ENCODE measurements at places on chromosomes 5 and 9.

DNA sequence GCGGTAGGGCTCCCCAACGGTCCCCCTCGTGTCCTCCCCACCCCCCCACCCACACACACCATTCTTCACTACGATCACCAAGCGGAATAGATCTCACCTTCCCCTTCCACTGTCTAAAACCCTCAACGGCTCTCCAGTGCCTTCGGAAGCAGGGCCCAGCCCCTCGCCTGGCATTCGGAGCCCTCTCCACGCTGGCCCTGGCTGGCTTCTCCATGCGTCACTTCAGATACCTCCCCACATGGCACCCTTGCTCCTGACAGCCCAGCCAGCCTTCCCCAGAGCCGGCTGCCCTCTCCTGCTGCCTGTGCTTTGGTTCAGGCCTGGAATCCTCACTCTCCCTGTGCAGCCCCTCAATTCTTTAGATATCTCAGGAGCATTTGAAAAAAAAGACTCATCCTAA, 126.6 kb downstream of the ZNF354C start:
- peaks cover 4% of the 10 kb centered on the region for H3K4me1 ChIP-seq
- H3K27ac ChIP-seq, result no peak overlapping the region
- no peak for DNase-seq
- H3K4me3 ChIP-seq, result no peak overlapping the region

- H3K36me3 ChIP-seq, result no peaks in the 10 kb centered on the region
- H3K27me3 ChIP-seq, result no peaks in the 10 kb centered on the region
- DNase-seq, result no peak
- H3K4me1 ChIP-seq, result peaks cover 13% of the 10 kb centered on the region
- H3K4me3 ChIP-seq, result no peak overlapping the region
Observed at GRCh38 chr5:67644221-67644920, 447.8 kb upstream of the CD180 start.

- DNase-seq, result no peak
- H3K4me1 ChIP-seq, result no peaks in the 10 kb centered on the region
- no peaks in the 10 kb centered on the region for H3K27me3 ChIP-seq
- H3K36me3 ChIP-seq, result no peaks in the 10 kb centered on the region
- no peak overlapping the region for H3K27ac ChIP-seq
Observed at GRCh38 chr5:181108578-181109165, 22.3 kb downstream of the OR2V1 start.

DNA sequence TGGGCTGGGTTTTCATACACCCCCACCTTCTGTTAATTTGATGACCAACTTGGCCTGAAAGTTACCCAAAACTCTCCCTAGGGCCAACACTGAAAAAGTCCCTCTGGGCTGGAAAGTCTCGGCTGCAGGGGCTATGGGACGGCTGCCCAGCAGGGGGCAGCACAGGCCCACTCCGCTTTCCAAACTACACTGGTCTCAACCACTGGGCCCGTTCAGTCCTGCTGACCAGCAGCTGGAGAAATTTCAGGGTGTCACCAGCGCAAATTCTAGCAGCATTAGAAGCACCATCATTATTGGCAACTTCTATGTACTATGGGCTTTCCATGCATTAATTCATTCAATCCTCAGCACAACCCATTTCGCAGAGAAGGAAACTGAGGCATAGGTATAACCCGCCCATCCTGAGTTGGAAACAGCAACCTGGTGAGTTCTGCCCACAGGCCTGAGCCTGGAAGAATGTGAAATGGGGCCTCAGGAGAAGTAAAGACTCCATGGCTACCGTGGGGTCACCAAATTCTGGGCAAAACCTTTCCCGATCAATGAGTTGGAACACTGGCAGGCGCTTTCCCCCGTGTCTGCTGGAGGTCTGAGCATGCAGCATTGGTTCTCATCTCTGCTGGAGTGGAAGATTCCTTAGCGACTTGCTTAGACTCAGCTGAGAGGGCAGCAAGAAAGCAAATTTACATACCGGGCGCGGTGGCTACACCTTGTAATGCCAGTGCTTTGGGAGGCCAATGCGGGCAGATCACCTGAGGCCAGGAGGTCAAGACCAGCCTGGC, 9.7 kb downstream of the ORM2 start:
- H3K4me3 ChIP-seq, result no peak overlapping the region
- DNase-seq, result peak; percentile 45
- no peaks in the 10 kb centered on the region for H3K4me1 ChIP-seq
- H3K36me3 ChIP-seq, result peaks cover 95% of the 10 kb centered on the region
- H3K27ac ChIP-seq, result 0 out of 2 replicates have a peak overlapping the region, but pooled peaks have one; percentile 20

DNA sequence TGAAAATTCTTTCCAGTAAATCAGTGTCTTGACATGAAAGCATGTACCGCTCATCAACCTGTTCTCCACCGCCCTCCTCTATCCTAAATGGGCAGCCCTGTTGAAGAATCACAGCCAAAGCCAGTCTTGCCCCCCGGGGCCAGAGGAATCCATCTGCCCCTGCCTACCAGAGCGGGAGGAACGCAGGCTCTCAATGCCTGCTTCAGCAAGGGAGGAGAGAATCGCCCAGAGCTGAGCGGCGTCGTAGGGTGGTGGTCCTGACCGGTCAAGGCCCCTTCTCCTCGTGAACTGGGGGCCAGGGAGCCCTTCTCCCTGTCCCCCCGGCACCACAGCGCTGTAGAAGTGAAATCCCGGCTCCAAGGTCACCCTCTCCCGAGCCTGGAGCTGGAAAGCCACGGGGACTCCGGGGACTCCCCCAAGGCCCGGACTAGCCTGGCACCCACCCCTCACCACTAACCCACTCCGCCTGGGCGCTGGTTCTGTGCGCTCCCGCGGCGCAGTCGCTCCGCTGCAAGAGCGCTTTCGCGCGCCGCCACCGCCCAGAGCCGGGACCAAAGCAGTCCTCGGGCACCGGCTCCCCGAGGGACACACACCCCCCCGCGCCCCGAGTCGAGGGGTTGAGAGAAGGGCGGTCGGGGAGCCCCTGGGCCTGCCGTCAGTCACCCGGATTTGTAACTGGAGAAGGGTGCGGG, 718 bp upstream of the TMEM215 start:
- no peaks in the 10 kb centered on the region for H3K27me3 ChIP-seq
- no peak overlapping the region for H3K4me3 ChIP-seq
- no peak overlapping the region for H3K27ac ChIP-seq
- H3K4me1 ChIP-seq, result no peaks in the 10 kb centered on the region
- no peaks in the 10 kb centered on the region for H3K36me3 ChIP-seq
- no peak for DNase-seq

GRCh38 chr5:85441156-85441555, 1056.5 kb upstream of the EDIL3 start:
- no peak overlapping the region for H3K27ac ChIP-seq
- H3K36me3 ChIP-seq, result no peaks in the 10 kb centered on the region
- H3K4me3 ChIP-seq, result no peak overlapping the region
- no peaks in the 10 kb centered on the region for H3K27me3 ChIP-seq
- no peak for DNase-seq
- no peaks in the 10 kb centered on the region for H3K4me1 ChIP-seq

GRCh38 chr9:137505421-137506140, 44.6 kb downstream of the PNPLA7 start:
- no peaks in the 10 kb centered on the region for H3K36me3 ChIP-seq
- no peak overlapping the region for H3K4me3 ChIP-seq
- H3K27ac ChIP-seq, result no peak overlapping the region
- H3K27me3 ChIP-seq, result no peaks in the 10 kb centered on the region
- DNase-seq, result no peak

DNA sequence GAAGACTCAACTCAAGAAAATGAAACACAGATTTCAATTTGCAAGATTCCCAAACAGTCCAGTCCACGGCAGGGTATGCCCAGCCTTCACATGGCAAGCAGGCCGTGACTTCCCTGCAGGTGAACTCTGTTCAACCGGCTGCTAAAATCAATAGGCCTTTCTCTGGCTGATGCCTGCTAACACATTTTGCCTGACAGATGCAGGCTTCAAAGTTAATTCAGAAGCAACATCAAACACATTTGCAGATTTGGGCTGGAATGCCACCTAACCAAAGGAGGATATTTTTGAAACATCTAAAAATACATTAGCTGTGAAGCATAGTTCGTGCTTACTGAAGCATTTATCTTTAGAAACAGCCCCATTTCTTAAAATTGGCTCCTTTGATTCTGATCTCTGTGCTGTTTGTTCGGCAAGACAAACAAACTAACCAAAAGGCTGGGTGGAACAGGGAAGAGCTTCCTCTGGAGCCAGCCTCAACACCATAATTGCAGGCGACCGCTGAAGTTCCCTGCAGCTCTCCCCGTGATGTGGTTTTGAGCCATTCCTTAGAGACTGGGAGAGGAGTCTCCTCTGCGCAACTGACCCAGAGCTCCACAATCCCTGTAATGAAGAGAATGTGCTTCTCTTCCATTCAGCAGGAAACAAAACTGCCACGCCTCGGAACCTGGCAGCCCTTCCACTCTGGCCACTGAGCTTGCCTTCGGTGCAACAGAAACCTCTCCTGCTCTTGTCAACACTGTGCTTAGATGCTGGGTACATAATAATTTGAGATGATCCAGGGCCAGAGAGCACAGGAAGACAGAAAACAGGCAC, 126.5 kb downstream of the MYO10 start:
- H3K4me3 ChIP-seq, result no peak overlapping the region
- no peaks in the 10 kb centered on the region for H3K27me3 ChIP-seq
- no peak overlapping the region for H3K27ac ChIP-seq
- H3K36me3 ChIP-seq, result no peaks in the 10 kb centered on the region
- DNase-seq, result no peak
- H3K4me1 ChIP-seq, result no peaks in the 10 kb centered on the region

DNA sequence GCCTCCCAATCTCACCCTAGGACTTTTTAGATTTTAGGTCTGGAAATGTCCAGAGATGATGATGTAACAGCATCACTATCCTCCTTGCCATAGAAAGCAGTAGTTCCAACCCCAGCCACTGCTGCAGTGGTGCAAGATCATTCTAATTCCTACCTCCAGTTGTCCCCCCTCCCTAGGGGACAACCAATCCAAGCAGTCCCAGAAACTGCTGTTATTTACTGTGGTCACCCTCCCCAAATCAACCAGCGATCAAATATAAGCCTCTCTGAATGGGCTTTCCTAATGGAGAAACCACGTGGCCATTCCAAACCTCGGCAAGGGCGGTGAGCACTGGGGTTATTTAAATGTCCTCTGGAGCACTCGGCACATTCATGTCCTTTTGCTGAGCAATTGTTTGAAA, 159.8 kb downstream of the SLF1 start:
- H3K27ac ChIP-seq, result no peak overlapping the region
- no peaks in the 10 kb centered on the region for H3K4me1 ChIP-seq
- DNase-seq, result no peak
- no peak overlapping the region for H3K4me3 ChIP-seq
- H3K27me3 ChIP-seq, result no peaks in the 10 kb centered on the region

DNA sequence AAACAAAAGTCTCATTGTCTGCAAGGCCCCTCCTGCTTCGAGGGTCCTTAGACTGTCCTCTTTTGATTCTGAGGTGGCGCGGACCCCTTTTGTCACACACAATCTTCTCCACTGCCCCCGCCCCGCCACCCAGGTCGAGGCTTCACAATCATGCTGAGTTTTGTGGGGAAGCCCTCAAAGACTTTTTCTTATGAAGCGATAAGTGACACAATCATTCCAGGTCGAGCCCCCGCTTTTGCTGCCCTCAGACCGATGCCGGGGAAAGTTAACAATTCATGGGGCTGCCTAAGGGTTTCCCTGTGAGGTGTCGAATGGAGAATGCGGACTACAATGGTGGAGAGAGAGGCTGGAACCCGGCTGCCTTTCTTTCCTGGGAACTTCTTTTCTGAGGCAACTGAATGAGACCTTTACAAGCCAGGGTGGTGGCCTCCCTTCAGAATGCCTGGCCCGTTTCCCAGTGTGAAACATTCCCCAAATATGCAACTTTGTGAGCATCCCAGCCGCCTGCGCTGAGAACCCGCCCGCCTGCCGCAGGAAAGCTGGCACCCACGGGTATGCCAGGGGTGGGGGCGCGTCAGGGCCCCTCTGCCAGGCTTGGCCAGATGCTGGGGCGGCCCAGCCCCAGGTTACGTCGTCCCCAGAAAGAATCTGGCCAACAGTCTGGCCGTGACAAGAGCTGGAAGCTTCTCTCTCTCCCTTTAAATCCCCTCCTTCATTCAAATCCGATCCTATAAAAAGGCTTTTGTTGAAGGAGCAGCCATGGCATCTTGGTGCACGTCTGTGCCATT, 71.9 kb downstream of the MAP1B start:
- H3K27me3 ChIP-seq, result peaks cover 18% of the 10 kb centered on the region
- DNase-seq, result no peak
- no peak overlapping the region for H3K27ac ChIP-seq
- no peaks in the 10 kb centered on the region for H3K4me1 ChIP-seq
- H3K4me3 ChIP-seq, result no peak overlapping the region

DNA sequence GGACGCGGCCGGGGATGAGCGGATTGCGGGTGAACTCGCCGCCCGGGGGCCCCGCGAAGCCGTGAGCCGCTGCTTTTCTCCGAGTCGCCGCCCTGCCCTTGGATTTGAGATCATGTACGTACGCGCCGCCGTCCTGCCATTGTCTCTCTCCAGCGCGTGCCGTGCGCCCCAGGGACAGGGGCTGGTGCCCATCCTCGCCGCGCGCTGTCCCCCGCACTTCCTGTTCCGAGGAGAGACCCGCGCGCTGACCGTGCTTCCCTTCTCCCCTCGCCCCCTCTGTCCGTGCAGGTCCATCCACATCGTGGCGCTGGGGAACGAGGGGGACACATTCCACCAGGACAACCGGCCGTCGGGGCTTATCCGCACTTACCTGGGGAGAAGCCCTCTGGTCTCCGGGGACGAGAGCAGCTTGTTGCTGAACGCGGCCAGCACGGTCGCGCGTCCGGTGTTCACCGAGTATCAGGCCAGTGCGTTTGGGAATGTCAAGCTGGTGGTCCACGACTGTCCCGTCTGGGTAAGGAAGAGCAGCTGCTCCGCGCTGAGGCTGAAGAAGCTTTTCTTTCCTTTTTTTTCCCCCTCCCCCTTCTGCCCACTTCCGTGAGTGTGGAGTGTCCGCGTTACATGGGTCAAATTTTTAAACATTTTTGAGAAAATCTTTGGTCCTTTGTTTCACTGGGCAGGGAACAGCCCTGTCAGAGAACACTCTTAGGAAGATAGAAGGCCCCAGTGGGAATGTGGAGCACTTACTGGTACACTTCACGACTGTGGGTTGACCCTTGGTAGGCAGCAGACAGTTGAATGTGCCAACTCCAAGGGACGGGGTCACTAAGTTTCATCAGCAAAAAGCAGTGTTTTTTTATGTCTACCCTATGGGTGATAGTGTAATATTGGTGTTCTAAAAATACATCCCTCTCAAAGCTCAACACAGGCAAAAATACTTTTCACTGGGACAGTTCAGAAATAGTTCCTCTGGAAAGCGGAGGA, 727 bp downstream of the RHOBTB3 start:
- no peaks in the 10 kb centered on the region for H3K36me3 ChIP-seq
- peak overlapping the region; percentile 50 for H3K4me3 ChIP-seq
- H3K4me1 ChIP-seq, result peaks cover 38% of the 10 kb centered on the region
- DNase-seq, result peak; percentile 56
- no peaks in the 10 kb centered on the region for H3K27me3 ChIP-seq

- H3K27ac ChIP-seq, result no peak overlapping the region
- H3K4me1 ChIP-seq, result no peaks in the 10 kb centered on the region
- H3K36me3 ChIP-seq, result no peaks in the 10 kb centered on the region
Observed at GRCh38 chr9:14882090-14882489, 28.1 kb downstream of the FREM1 start.

DNA sequence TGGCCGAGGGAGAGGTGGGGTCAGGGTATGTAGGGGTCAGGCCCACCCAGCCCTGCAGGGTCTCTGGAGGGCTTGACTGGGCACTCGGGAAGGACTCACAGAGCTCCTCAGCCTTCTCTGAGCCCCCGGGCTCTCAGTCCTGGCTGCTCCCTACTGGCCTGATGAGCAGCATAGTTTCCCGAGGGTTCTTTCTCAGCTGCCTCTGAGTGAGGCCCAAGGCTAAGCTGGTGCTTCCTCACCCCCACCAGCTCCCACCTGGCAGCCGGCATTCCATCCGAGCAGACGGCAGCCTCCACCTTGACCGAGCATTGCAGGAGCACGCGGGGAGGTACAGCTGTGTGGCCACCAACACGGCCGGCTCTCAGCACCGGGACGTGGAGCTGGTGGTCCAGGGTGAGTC, 56.0 kb downstream of the HMCN2 start:
- DNase-seq, result no peak
- no peaks in the 10 kb centered on the region for H3K36me3 ChIP-seq
- no peaks in the 10 kb centered on the region for H3K27me3 ChIP-seq
- no peak overlapping the region for H3K27ac ChIP-seq
- H3K4me3 ChIP-seq, result no peak overlapping the region
